IMR-90 (cell line): ENCODE measurements at places on chromosomes 1 and 21. TPM values are rescaled to one million over a fixed set of nuclear protein-coding genes. Genes with fewer than 3 reads are reported as not detected.

The OLFML2B gene
- total RNA-seq, result 0.36 and 0.56 TPM in 2 replicates

The ASTN1 gene
- under 0.01 TPM in 1 of 2 replicates, not detected in the other for total RNA-seq

The FMO5 gene
- 0.36 and 0.83 TPM in 2 replicates for total RNA-seq

The C1orf167 gene
- under 0.01 and 0.28 TPM in 2 replicates for total RNA-seq

The RFX5 gene
- 37.8 and 44.4 TPM in 2 replicates for total RNA-seq

The LRRIQ3 gene
- 1.8 and 3.1 TPM in 2 replicates for total RNA-seq

The TPTE gene
- total RNA-seq, result not detected in 2 replicates

The GPR52 gene
- total RNA-seq, result 0.90 and 2.2 TPM in 2 replicates

The RYR2 gene
- total RNA-seq, result not detected in 2 replicates

The EFNA4 gene
- total RNA-seq, result 3.3 and 3.8 TPM in 2 replicates

The GPR61 gene
- under 0.01 TPM in 1 of 2 replicates, not detected in the other for total RNA-seq

The IL19 gene
- not detected in 2 replicates for total RNA-seq

The ADAMTS5 gene
- 0.54 and 1.1 TPM in 2 replicates for total RNA-seq

The NMNAT2 gene
- total RNA-seq, result 0.36 and 0.56 TPM in 2 replicates

The DNAH14 gene
- 2.7 and 9.2 TPM in 2 replicates for total RNA-seq

The MORN1 gene
- total RNA-seq, result 3.0 and 3.6 TPM in 2 replicates

The GJA4 gene
- not detected in 2 replicates for total RNA-seq

The RGS8 gene
- total RNA-seq, result not detected in 2 replicates
